8988T (cell line): ENCODE measurements at places on chromosomes 3 and 15.

DNA sequence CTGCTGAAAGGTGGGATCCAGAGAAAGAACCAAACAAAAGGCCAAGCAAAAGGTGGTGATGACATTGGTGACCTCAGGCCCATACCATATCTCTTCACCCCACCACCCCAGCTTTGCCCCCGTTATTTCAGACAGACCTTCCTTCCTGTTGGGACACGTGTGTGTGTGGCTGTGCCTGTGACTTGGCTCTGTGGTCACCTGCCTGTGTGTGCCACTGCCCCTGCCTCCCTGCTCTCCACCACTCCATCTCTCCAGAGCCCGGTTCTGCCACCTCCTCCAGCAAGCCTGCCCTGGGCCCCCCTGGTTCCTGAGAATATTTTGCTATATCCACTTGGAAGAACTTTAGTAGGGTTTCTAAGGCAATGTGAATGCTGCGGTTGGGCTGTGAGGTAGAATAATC lies 28.6 kb upstream of the TLE3 start:
- DNase-seq = no peak

GRCh38 chr15:76147906-76148570 lies 88.3 kb downstream of the TMEM266 start:
- peak; percentile 80 for DNase-seq

- DNase-seq = no peak
Observed at GRCh38 chr3:107680698-107681097, 157.9 kb downstream of the BBX start.

DNA sequence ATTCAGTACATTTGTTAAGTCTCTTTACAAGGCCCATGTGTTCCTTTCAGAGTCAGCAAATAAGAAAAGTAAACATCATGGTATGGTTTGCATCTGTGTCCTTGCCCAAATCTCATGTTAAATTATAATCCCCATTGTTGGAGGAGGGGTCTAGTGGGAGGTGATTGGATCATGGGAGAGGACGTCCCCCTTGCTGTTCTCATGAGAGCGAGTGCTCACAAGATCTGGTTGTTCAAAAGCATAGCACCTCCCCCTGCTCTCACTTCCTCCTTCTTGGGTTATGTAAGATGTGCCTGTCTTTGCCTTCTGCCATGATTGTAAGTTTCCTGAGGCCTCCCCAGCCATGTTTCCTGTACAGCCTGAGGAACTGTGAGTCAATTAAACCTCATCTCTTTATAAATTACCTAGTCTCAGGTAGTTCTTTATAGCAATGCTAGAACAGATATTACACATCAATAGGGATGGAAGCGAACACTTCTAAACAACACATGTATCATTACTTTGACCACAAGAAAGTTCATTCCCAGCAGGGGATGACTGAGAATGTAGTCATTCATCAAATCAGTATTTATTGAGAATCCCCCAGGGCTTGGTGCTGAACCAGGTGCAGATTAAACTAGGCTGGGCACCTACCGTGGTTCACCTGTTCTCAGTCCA lies 4.1 kb downstream of the EFCAB12 start:
- no peak for DNase-seq

GRCh38 chr3:122587572-122587971 lies 10.1 kb downstream of the PARP15 start:
- no peak for DNase-seq

DNA sequence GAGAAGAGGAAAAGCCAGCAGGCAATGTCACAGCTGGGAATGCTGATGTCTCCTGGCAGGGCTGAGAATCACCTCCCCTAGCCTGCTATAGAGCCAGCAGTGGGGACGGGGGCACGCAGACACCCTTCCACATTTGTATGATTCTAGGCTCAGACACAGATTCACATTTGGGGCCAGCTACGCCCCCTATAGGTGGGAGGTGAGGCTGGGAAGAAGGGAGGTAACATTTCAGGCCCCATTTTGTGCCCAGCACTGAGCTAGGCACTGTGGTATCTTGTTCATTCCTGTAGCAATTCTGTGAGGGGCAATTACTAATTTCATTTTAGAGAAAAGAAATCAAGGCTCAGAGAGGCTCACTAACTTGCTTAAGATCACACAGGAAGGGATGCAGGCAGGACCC lies 15.9 kb upstream of the ACAD9 start:
- DNase-seq = no peak

DNA sequence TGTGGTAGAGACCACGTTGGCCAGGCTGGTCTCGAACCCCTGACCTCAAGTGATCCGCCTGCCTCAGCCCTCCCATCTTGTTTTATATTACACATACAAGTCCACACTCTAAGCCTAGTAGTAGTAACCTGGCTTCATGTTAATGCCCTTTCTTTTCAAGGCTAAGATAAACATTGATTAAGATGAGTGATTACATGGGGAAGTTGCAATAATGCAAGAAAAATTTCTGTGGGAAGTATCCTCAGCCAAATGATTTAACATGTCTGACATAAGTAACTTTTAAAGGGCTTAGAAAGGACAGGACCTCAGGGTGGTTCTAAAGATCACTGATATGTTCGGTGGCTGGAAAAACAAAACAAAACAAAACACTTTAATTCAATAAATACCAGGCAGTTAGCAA lies 72.1 kb downstream of the SFMBT1 start:
- no peak for DNase-seq

- DNase-seq = no peak
Observed at GRCh38 chr3:56612146-56612545, 55.2 kb downstream of the CCDC66 start.

GRCh38 chr15:99755692-99756409 lies 22.6 kb upstream of the LYSMD4 start:
- no peak for DNase-seq

- no peak for DNase-seq
Observed at GRCh38 chr3:149342413-149343380, 9.3 kb upstream of the TM4SF18 start.

- no peak for DNase-seq
Observed at GRCh38 chr3:4983739-4984510, 4.7 kb downstream of the BHLHE40 start.

- DNase-seq = no peak
Observed at GRCh38 chr3:53806182-53807116, 39.8 kb downstream of the CHDH start.

GRCh38 chr3:129007792-129008191 lies 6.7 kb downstream of the EFCC1 start:
- no peak for DNase-seq

- DNase-seq = no peak
Observed at GRCh38 chr3:169993761-169994160, 27.2 kb downstream of the SEC62 start.

DNA sequence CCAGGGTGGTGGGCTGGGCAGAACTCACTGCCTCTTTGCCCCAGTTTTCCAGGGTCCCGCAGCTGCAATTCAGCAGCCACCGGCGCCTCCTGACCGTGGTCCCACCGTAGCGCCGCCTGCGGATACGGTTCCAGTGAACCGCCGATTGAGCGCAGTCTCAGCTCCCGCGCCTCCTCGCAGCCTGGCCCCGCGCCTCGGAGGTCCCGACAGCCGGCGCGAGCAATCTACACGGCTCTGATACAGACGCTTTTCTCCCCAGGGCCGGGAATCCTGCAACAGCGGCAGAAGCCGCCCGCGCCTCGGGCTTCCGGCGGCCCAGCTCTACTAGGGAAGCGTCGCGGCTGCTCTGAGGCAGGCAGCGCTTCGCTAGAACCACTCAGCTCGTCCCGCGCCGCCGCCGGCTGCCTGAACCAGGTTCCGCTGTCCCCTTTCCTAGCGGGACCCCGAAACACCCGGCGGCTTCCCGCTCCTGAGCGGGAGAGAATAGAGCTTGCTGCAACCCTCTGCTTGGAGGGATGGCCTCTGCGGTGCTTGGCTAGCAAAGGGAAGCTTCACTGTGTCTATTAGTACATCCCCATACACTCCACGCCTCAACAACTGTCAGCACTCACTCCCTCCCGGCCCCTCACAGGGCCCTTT lies 3.1 kb downstream of the FOXL2NB start:
- no peak for DNase-seq

DNA sequence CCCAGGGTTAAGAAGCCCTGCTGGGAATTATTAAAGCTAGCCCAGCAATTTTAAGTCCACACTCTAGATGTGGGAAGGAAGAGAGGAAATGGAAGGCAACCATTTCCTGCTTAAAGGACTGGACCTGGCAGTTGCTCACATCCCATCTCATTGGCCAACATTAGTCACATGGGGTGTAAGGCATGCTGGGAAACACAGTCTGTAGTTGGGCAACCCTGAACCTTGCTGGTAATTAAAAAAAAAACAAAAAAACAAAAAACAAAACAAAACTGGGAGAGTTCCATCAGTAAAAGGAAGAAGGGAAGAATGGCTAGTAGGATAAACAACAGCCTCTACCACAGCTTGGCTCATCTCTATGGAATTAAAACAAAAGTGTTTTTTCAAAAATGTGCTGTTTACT lies 136.0 kb downstream of the VGLL4 start:
- no peak for DNase-seq

DNA sequence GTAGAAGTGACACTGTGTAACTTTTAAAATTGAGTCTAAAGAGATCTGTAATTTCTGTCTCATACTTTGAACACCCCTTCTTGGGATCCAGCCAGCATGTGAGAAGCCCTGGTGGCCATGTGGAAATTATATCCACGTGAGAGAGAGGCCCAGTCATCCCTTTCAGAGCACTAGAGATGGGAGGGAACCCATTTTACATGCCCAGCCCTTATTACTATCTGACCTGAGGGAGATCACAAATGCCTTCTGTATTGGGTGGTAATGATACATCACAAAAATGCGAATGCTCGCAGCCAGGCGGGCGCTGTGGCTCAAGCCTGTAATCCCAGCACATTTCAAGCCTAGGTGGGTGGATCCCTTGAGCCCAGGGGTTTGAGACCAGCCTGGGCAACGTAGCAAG lies 27.3 kb upstream of the TRAK1 start:
- DNase-seq = no peak

DNA sequence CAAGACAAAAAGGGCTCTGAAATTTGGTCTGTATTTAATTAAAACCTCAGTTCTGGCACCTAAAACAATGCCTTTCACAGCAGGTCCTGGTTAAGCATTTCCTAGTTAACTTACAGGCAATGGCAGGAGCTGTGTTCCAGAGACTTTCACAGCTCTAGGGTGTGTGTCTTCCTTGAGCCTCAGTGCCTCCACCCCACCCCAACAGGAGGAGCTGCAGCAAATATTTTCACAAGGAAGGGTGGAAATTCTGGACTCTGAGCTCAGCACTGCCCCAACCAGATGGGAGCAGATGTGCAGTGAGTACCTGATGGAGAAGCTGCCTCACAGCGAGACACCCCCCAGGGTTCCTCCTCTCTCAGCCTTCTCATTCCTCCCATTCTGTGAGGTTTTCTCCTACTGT lies 106.3 kb upstream of the SPATA12 start:
- no peak for DNase-seq

DNA sequence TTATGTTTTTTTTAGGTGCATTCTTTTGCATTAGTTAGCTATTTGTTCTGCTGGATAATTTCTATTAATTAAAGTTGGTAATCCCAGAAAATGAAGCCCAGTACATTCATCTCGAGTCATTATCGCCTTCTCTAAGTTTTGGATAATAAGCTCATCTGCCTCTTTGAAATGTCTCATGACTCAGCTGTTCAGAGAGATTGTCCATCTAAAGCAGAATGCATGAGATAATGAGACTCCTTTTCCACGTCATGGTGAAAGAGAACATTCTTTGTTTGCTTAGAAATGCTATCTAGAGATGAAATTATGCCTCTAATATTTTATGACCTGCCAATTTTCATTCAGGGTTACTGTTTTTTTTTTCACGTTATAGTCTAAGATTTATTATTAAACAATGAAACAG lies 374.7 kb upstream of the GOLIM4 start:
- no peak for DNase-seq

DNA sequence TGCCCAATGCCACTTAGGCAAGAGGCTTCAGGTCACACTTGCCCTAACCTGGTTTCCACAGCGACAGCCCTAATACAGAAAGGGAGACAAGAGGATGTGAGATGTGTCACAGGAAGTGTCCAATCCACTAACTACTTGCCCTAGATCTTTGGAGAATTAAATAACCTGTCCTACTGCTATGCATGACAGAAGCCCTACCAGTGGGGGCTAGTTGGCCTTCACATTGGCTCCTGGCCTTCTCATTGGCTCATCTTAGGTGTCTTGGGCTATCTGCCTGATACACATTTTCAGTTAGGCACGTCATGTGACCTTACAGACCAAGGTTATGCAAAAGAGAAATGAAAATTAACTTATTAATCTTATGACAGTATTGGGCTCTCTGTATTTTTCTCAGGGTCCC lies 449.9 kb downstream of the FHIT start:
- no peak for DNase-seq

DNA sequence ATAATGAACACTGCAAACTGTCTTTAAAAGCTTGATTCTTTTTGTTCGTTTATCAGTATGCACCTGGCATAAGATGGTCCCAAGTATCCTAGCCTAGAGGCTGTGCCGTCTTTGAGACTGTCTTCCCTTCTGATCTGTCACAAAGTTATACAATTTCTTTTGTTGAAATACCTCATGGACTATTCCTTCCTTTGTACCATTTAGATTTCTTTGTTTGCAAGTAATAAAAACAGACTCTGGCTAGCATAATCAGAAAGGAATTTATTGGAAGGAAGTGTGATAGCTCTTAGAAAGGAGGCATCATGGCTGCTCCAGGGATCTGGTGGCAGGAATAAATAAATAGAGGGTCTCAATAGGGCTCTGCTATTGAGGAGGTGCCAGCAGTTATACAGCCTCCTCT lies 280.4 kb downstream of the SLC9A9 start:
- no peak for DNase-seq

GRCh38 chr3:168034152-168034928 lies 61.4 kb downstream of the GOLIM4 start:
- DNase-seq = no peak

GRCh38 chr3:29334706-29335105 lies 53.8 kb downstream of the RBMS3 start:
- DNase-seq = no peak
